ENCODE measurements at places on chromosomes 7 and 10.

- no peak for DNase-seq
These were observed 22.7 kb downstream of the AP5Z1 start for GRCh38 chr7:4797858-4798705.

- DNase-seq, result no peak
These were observed 151.7 kb upstream of the PPP2R2D start for GRCh38 chr10:131748831-131749766.

- DNase-seq, result no peak
These were observed 10.4 kb downstream of the TNS3 start for GRCh38 chr7:47571331-47572093.

- no peak for DNase-seq
These were observed 23.5 kb downstream of the TRIM24 start for GRCh38 chr7:138483531-138483930.

- no peak for DNase-seq
These were observed 30.2 kb downstream of the MET start for GRCh38 chr7:116702046-116702785.
